NCI-H1105 (cell line): ENCODE measurements at places on chromosomes 16 and 17.

DNA sequence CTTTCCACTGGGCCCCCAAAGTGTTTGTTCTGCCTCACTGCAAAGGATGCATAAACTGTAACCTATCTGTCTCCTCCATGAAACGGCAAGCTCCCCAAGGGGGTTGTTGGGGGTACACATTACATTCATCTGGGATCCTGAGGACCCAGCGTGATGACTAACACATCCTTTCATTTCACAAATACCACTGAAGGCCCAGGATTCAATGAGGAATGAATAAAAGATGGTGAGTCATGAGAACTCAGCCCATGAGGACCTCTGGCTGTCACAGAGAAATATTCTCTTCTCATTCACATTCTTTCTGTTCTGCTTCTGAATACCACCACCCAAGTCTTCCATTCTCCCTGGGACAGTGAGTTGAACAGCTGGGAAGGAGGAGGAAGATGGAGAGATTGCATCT lies 149.8 kb downstream of the RBFOX3 start:
- DNase-seq = no peak

DNA sequence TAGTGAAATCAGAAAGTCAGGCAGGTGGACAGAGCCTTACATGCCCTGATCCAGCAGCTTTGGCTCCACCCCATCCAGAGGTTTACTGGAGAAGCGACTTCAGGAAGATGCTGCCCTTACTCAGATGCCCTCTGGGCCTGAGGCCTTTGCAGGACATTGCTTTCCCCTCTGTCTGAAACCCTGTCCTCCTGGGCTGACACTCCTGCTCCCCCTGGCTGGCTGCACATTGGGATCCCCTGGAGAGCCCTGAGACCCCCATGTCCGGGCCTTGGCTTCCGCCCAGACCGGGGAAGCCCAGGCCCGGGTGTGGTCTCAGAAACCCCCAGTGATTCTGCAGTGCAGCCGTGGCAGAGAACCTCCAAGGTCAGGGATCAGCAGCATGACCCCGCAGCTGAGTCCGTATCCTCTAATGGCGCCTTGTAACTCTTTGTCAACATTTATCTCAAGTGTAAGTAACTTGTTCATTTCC lies 36.6 kb downstream of the BCO1 start:
- no peak for DNase-seq

GRCh38 chr17:29344201-29344856 lies 45.8 kb upstream of the TAOK1 start:
- no peak for DNase-seq

DNA sequence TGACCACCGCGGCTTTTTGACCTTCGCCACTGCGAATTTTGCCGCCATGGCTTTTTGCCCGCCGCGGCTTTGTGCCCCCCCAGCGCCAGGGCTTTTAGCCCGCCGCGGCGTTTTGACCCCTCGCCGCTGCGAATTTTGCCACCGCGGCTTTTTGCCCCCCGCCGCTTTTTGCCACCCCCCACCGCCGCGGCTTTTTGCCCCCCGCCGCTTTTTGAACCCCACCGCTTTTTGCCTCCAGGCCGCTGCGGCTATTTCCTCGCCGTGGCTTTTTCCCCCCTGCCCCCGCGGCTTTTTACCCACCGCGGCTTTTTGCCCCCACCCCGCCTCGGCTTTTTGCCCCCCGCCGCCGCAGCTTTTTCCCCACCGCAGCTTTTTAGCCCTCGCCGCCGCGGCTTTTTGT lies 134.8 kb upstream of the TP53TG3C start:
- no peak for DNase-seq

DNA sequence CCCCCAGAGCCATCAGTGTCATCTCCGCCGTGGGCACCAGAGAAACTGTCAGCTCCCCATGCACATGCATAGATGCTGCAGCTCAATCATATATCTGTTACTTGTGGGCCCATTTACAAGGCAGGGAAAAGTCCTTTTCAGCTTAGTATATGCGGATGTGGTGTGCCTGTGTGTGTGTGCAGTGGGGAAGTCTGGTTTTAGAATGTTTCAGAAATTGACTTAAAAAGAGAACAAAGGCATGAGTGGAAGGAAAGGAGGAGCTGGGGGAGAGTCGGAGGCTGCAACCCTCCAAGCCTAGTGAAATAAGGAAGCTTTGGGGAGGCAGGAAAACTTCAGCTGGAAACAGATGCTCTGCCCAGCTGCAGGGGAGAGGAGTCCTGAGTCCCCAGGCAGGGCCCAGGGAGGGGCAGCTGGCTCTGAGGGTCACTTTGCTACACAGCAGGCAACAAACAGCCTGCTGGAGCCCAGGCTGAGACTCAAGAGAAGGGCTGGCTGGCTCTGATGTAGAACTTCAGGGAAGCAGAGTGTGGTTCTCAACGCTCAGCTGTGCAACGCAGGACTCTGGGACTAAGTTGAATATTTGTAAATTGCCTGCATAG lies 11.1 kb upstream of the CD300LD start:
- no peak for DNase-seq

GRCh38 chr16:65278874-65279273 lies 157.0 kb upstream of the CDH11 start:
- DNase-seq = no peak

DNA sequence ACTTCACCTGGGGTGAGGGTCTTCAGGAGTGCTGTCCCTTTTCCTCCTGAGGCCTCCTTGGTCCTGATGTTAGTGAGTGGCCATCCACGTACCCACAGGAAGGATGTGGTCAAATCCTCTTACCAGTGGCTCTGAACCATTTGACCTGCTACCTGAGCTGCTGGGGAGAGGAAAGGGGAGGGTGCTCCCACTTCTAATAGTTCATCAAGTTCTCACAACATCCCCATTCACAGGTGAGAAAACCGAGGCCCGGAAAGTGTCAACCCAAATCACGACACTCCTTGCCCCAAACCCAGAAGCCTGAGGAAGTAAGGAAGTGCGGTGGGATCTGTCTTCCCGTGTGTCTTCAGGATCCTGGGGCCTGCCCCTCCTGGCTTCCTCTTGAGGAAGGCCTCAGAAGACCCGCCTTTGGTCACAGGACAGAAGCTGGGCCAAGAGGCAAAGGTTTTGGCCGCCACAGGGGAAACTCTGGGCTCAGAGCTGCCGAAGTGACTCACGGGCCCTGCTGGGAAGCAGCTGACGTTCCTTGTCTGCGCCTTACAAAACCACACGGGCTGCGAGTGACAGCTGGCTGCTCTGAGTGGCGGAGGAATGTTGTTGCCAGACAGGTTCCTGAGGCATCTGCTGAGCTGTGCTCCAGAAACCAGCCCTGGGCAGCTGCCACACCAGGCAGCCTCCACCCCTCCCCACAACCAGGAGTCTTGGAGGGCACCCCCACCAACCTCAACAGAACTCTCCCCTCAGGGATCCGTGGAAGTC lies 13.9 kb upstream of the KIFC3 start:
- no peak for DNase-seq

DNA sequence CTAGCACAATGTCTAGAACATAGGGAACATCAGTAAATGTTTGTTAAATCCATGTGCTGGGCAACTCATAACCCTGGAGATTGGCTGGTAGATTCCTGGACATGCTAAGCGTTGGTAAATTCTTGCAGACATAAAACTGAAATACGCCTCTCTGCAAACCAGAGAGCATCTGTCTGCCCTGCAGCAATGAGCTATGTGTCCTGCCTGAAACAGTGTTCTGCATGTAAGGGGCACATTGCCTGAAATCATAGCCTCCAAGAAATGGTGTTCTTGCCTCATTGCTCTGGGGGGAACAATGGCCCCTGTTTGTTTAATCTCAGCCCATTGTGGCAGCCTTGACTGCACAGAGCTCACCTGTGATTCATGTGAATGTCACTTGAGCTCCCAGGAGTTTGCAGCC lies 113.5 kb upstream of the CCL2 start:
- no peak for DNase-seq

- DNase-seq = no peak
Measured at GRCh38 chr16:76946879-76947278, 244.1 kb upstream of the MON1B start.

- no peak for DNase-seq
Measured at GRCh38 chr17:77164483-77165091, 23.8 kb downstream of the SEC14L1 start.
